Activated CD4-positive, alpha-beta T cell treated with anti-CD3 and anti-CD28 coated beads, Interleukin-2, amount 10 ng/mL, durations not matched to agents 24 days and 14 days (primary cell): ENCODE measurements at places on chromosomes 11 and 22. TPM values are rescaled to one million over a fixed set of nuclear protein-coding genes. Genes with fewer than 3 reads are reported as not detected.

DNA sequence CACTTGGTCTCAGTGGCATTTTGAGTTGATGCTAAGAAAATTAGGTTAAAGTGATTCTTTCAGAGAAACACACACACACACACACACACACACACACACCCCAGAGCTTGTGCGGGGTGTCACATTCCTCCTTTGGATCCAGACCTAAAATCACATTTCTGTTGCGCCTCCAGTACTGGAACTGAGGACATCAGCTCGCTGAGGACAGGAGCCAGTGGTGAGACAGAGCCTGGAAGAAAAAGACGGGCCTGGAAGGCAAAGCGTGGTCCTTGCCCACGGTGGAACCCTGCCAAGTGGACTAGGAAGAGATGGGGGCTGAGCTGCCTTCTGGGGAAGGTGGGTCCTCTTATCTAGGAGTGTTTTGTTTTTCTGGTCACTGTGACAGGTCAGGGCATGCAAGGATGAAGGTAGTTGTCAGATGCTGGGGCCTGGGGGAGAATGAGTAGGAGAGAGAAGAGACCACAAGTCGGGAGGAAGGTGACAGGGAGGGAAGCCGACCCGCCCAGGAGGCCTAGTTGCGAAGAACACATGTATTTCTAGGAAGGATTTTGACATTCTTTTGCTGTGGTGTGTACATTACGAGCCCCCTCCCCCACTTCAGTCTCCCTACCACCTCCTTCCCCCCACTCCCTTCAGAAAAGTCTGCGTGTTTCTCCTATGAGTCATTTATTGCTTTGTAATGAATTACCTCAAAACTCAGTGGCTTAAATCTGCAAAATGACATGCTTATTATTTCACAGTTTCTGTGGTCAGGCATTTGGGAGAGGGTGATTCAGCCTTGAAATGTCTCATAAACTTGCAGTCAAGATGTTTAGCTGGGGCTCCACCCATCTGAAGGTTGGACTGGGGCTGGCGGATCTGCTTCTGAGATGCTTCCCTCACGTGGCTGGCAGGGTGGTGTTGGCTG is 4.8 kb upstream of the ELFN2 start:
- no peak for DNase-seq

GRCh38 chr11:19506816-19507486 is 205.7 kb upstream of the NAV2 start:
- DNase-seq: no peak

GRCh38 chr22:34045311-34045710 is 125.0 kb upstream of the LARGE1 start:
- DNase-seq: no peak

- DNase-seq: peak; percentile 59
These were observed at the start of gene PNPLA5 for GRCh38 chr22:43891360-43892182. Gene PNPLA5 (minus strand): TSS chr22:43892013. CDS start chr22:43891880, 133 bp downstream.

GRCh38 chr11:58433638-58434203 is 5.8 kb upstream of the OR5B2 start:
- no peak for DNase-seq

- peak; percentile 52 for DNase-seq
These were observed 14.0 kb upstream of the SESN3 start for GRCh38 chr11:95245038-95245437.

DNA sequence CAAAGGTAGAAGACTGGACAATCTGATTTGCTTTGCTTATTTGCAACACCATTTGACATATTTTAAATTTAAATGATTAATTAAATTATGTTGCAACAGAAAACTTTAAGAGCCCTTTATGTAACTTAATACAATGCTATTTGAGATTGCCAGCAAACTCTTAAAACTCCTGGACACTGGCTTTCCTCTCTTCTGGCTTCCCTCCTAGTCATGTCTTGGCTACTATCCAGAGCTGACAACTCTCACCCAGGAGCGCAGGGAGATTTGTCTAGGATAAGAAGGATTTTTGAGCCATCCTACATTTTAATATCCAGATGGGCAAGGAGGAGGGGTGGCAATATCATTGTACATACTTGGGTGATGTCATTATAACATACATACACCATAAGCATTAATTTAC is 134.3 kb downstream of the ELP4 start:
- no peak for DNase-seq

DNA sequence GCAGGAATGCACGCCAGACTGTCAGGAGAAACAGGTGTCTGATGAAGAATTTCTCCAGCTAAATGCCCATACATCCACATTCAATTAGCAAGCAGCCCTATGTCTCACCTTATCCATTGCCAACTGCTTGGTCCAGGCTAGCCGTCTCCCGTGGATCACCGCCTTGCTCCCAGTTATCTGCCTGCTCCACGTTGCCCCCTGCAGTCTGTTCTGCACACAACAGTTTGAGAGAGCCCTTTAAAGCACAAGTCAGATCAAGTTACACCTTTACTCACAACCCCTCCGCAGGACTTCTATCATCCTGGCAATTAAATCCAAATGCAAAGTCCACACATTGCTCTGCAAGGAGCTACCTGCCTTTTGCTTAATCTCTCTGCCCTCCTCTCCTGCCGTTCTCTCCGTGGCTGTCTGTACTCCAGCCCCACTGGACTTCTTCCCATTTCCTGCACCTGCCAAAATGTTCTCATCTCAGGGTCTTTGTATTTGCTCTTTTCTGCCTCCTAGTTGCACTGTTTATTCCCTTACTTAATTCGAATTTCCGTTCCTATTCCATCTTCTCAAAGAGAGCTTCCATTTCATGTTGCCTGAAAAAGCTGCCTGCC is 185.3 kb upstream of the LARGE1 start:
- peak; percentile 60 for DNase-seq

- no peak for DNase-seq
These were observed 7.2 kb downstream of the ARHGEF12 start for GRCh38 chr11:120343429-120343828.

GRCh38 chr11:128940156-128940555 is 2.5 kb downstream of the TP53AIP1 start:
- no peak for DNase-seq

Gene CACNA1I
- 0.05 and 0.07 TPM in 2 replicates for total RNA-seq

Gene NFAM1
- 0.05 and 0.07 TPM in 2 replicates for total RNA-seq
